ENCODE measurements at places on chromosomes 5 and 9.

GRCh38 chr9:27125936-27126335 is 16.9 kb downstream of the TEK start:
- DNase-seq = no peak

GRCh38 chr5:96023518-96023917 is 61.9 kb upstream of the ELL2 start:
- DNase-seq = no peak

- DNase-seq = no peak
Observed at GRCh38 chr5:123088031-123088805, 823 bp upstream of the PRDM6 start.

GRCh38 chr5:78504704-78505677 is 143.6 kb downstream of the LHFPL2 start:
- peak; percentile 97 for DNase-seq

DNA sequence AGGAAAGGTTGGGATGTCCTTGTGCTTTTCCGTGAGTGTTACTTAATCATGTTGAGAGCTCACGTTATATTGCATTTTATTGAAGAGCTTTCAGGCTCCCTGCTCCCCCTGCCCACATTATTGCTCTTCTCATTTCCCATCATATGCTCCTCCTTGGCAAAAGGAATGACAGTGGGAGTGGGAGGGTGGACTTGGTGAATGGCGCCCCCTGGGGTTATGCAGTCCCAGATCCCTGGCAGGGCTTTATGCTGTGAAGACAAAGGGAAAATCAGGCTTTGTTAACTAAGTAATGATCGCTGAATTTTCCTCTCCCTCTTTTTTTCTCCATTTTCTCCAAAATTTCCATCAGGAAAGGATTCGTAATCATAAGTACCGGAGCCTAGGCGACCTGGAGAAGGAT is 166.6 kb downstream of the SMARCA2 start:
- no peak for DNase-seq

- DNase-seq = no peak
Observed at GRCh38 chr5:172854451-172854871, 20.4 kb downstream of the ERGIC1 start.

- DNase-seq = no peak
Observed at GRCh38 chr5:143427122-143427735, 23.7 kb upstream of the NR3C1 start.

- DNase-seq = no peak
Observed at GRCh38 chr5:125194883-125195282, 448.4 kb upstream of the ZNF608 start.

- no peak for DNase-seq
Observed at GRCh38 chr9:13847270-13847669, 466.7 kb downstream of the NFIB start.

- no peak for DNase-seq
Observed at GRCh38 chr5:16461782-16462181, 3.8 kb downstream of the ZNF622 start.

- no peak for DNase-seq
Observed at GRCh38 chr9:19087106-19088000, 15.4 kb downstream of the HAUS6 start.

GRCh38 chr5:4862500-4862899 is 277.6 kb upstream of the ADAMTS16 start:
- peak; percentile 35 for DNase-seq

GRCh38 chr5:115109840-115110239 is 59.9 kb downstream of the TRIM36 start:
- DNase-seq = no peak

DNA sequence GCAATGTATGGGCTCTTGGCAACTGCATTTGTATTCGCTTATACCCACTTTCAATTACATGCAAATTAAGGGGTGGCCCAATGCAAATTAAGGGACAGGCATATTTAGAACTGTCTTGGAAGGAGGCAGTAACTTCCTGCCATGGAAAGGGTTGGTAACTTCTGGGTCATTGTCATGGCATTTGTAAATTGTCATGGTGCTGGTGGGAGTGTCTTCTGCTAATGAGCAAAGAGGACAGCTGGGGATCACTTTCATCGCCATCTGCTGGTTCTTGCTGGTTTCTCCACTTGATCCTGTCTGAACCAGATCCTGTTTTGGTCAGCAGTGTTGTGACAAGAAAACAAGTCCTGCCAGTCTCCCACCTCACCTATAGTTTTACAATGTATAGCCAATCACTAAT is 23.3 kb upstream of the UGT3A2 start:
- DNase-seq = peak; percentile 16

DNA sequence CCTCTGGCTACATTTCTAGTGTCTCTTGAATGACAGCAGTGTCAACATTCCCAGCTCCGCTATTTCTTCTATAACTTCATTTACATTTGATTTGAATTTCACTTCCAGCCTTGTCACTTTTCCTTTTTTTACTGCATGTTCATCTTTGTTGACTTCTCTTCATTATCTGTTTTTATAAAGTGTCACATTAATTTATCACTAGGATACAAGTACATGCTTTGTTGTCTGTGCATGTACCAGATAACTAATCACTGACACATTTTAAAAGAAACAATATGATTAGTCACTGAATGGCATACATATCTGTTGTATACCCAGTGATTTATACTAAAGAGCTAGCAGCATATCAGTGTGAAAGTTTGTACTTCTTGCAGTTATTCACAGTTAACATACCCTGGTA is 29.1 kb downstream of the ARSK start:
- no peak for DNase-seq

GRCh38 chr9:115106642-115107041 is 11.3 kb downstream of the TNC start:
- DNase-seq = no peak

- no peak for DNase-seq
Observed at GRCh38 chr5:139413963-139414362, 10.1 kb upstream of the SPATA24 start.

GRCh38 chr5:76341651-76342334 is 61.3 kb upstream of the IQGAP2 start:
- DNase-seq = no peak

DNA sequence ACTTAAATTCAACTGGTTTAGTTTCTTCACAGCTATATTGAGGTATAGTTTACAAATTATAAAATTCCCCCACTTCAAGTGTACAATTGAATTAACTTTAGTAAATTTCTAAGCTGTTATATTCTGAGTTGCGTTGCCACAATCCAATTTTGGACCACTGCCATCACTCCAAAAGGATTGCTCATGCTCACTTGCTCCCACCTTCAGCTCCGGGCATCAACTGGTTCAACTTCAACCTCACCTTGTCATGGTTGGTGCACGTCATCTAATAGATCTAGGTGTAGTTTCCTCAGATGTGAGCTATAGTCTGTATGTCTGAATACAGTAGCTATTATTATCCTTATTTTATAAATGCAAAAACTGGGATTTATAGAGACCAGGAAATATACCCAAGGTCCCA is 942.5 kb upstream of the WWC1 start:
- no peak for DNase-seq

- no peak for DNase-seq
Observed at GRCh38 chr5:80187421-80188090, 68.3 kb downstream of the SERINC5 start.

- DNase-seq = no peak
Observed at GRCh38 chr9:89600831-89601230, 4.0 kb upstream of the GADD45G start.

DNA sequence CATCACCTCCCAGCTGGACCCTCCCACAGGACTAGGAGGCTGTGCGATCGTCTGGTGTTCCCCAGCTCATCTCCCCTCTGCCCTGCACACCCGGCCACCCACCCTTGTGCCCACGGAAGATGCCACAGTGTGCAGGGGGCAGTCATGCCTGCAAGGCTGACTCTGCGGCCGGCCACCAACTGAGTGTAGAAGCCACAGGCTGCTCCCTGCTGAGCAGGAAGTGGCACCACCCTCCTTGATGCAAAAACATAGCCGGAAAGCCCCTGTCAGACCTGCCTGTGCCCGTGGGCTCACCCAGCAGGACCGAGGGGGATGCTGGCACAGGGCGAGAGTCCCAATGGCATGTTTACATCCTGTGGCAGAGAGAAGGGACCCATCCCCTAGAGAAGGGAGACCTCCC is 40.3 kb upstream of the SLC12A7 start:
- no peak for DNase-seq

GRCh38 chr5:12204761-12205160 is 300.5 kb upstream of the CTNND2 start:
- no peak for DNase-seq

DNA sequence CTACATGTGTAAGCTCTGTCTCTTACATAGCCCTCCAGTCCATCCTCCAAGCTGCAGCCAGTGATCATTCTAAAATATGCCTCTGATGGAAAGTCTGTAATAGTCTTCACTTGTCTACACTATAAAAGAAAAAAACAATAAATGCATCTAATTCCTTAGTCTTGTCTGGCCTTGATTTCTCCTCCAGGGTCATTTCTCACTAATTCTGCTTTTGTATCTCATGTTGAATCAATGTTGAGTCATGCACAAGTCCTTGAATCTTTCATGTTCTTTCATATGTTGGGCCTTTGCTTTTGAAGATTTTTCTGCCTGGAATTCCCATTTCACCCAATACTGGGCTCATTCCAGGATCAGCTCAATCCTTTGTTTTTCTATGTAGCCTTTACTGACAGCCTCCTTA is 121.1 kb upstream of the TRIM32 start:
- no peak for DNase-seq

GRCh38 chr5:111859533-111860270 is 102.7 kb upstream of the NREP start:
- DNase-seq = no peak

DNA sequence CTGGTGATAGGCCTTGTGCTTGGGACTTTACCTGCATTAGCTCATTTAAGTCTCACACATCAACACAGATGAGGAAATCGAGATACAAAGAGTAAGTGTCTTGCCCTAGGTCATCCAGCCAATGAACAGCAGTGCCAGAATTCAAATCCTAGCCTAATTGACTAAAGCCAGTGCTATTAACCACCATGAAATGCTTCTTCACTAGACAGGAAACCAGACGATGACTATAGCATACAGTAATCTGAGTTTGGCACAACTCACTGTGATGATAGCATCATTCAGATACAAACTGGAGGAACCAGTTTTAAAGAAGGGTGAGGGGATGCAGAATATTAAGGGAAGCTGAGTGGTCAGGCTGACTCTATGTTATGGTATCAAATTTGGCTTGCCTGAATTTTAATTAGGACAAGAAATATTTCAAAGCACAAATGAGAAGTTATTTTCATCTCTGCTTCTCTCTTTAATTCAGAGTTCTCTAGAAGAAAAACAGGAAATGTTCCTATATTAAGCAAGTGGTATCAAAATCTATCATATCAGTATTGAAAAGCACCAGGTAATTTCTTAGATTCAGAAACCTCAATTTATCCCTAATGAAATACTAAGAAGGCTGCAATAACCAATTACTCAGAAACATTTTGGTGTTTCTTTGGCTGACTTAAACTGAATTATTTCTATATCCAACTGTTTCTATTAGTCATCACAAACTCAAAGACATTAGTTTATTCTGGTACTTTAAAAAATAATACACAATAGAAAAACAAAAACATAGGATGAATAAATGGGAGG is 147.0 kb upstream of the RASA1 start:
- DNase-seq = peak; percentile 2

GRCh38 chr5:6760686-6761085 is 47.5 kb downstream of the TENT4A start:
- DNase-seq = no peak

GRCh38 chr5:35306716-35307365 is 76.6 kb upstream of the PRLR start:
- no peak for DNase-seq

DNA sequence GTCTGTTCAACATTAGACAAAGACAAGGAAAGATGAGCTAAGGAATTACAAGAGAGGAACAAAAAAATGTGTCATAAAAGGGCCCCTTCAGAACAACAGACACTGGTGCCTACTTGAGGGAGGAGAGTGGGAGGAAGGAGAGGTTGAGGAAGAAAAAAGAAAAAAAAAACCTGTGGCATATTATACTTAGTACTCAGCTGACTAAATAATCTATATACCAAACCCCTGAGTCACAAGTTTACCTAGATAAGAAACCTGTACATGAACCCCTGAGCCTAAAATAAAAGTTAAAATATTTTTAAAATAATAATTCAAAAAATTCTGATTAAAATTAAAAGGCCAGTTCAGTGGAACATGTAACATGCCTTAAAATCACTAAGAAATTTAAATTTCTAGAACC is 107.3 kb downstream of the MTREX start:
- no peak for DNase-seq

GRCh38 chr9:137176302-137177182 is 4.7 kb upstream of the TMEM210 start:
- no peak for DNase-seq

DNA sequence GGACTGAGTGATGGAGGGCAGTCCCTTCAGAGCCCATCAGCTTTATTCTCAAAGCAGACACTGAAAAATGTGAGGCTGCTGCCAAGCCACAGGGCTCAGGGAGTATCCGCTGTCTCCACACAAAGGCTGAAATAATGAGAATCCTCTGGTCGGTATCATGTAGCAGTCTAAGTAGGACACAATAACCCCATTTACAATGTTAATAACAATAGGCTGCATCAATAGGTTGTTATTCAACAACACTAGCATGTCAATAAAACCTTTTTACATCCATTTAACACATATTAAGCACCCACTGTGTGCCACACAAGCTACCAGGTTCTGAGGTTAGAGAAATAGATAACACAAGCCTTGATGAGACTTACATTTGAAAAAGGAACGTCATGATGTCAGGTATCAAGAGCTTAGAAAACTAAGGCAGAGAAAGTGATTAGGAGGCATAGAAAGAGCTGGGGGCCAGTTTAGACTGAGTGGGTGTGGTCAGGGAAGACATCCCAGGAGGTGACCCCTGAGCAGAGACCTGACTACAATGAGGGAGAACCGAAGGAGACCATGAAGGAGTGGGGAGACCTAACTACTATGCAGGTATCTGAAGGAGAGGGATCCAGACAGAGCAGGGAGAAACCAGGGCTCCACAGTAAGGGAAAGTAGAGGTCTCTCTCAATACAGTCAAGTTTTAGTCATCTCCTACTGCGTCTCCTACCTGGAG is 140.1 kb upstream of the GRIA1 start:
- DNase-seq = no peak

GRCh38 chr5:78162253-78162862 is 132.1 kb downstream of the AP3B1 start:
- DNase-seq = no peak

- no peak for DNase-seq
Observed at GRCh38 chr5:78538240-78538850, 110.2 kb downstream of the LHFPL2 start.

- DNase-seq = no peak
Observed at GRCh38 chr9:68706363-68707201, 1.5 kb downstream of the PIP5K1B start.

DNA sequence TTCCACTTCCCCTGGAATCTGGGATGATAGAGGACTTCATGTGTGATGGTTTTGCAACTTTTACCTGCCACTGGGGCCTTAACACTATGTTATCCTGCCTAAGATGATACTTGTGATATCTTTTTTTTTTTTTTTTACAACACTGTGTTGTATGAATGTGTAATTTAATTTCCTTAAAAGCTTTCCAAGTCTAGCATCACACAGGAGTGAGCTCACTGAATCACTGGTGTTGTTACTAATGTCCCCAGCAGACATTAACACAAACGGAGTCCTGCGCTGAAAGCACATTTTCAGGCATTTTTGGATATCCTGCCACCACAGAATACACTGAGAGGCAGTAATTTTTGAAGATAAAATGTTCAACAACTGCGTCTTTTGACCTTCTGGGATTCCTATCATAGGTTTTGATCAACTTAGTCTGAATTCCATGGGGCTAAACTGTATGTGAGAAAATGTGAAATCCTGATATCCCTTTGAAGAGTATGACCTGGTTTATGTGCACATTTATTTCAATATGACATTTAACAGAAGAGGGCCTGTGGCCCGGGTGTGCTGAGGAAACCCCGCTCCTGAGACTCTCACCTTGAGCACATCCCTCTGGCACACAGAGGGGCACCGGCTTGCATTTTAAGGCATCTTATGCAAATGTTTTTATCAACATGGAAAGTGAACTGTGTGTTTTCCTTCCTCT is 118.0 kb downstream of the FSTL4 start:
- no peak for DNase-seq

Data from NCI-H446 treated with DMSO at 0.1 percent for 48 hours (cell line).